Chondrocyte (in vitro differentiated cells): ENCODE measurements at places on chromosomes 16 and 17. TPM values are rescaled to one million over a fixed set of nuclear protein-coding genes. Genes with fewer than 3 reads are reported as not detected.
A peak's percentile ranks its signal among the peaks of the same experiment; 100 is the strongest.

The MYH1 gene
- not detected in 3 replicates for total RNA-seq

The CCDC78 gene
- total RNA-seq = 1.8 to 3.9 TPM (median 2.5 TPM) in 3 replicates

The SLC22A31 gene
- 0.40 to 0.94 TPM in 2 of 3 replicates, not detected in the other for total RNA-seq

The PTX4 gene
- not detected in 3 replicates for total RNA-seq

The HIC1 gene
- 3.3 to 9.0 TPM (median 8.8 TPM) in 3 replicates for total RNA-seq

The CES5A gene
- total RNA-seq = not detected in 3 replicates

GRCh38 chr16:66983033-66983432, 5.4 kb upstream of the CES4A start:
- peaks cover 3% of the 10 kb centered on the region for H3K4me1 ChIP-seq
- peaks cover 1% of the 10 kb centered on the region for H3K27me3 ChIP-seq
- no peak overlapping the region for H3K27ac ChIP-seq
- no peaks in the 10 kb centered on the region for H3K36me3 ChIP-seq

GRCh38 chr17:63925615-63926014, 6.5 kb downstream of the CD79B start:
- peaks cover 3% of the 10 kb centered on the region for H3K27me3 ChIP-seq
- H3K4me3 ChIP-seq = no peak overlapping the region
- H3K27ac ChIP-seq = no peak overlapping the region
- DNase-seq = peak; percentile 22

DNA sequence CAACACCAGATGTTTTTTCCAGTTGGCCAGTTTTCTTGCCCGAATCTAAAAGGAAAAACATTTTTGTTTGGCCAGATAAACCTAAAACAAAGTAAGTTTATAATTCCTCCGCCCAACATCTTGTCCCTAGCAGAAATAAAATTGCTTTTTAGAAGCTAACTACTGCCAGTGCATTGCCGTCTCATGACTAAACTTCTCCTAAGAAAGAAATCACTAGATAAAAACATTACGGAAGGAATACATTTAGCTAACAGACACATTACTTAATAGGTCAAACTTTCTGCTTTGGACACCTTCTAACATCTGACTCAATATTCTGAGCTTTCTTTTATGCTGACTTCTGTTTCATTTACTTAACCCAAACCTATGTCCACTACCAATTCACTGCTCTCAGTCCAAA, 36.2 kb downstream of the FBXL20 start:
- no peak for DNase-seq
- H3K27ac ChIP-seq = peak overlapping the region; percentile 52
- no peak overlapping the region for H3K4me3 ChIP-seq
- peaks cover 24% of the 10 kb centered on the region for H3K4me1 ChIP-seq
- no peaks in the 10 kb centered on the region for H3K36me3 ChIP-seq

- no peaks in the 10 kb centered on the region for H3K27me3 ChIP-seq
- H3K27ac ChIP-seq = no peak overlapping the region
- no peak overlapping the region for H3K4me3 ChIP-seq
- DNase-seq = no peak
- H3K36me3 ChIP-seq = no peaks in the 10 kb centered on the region
- H3K4me1 ChIP-seq = peaks cover 11% of the 10 kb centered on the region
Observed at GRCh38 chr16:56960681-56961281, 969 bp upstream of the CETP start.

- H3K27me3 ChIP-seq = no peaks in the 10 kb centered on the region
Observed at GRCh38 chr17:8151120-8151640, 1.0 kb downstream of the PER1 start.

DNA sequence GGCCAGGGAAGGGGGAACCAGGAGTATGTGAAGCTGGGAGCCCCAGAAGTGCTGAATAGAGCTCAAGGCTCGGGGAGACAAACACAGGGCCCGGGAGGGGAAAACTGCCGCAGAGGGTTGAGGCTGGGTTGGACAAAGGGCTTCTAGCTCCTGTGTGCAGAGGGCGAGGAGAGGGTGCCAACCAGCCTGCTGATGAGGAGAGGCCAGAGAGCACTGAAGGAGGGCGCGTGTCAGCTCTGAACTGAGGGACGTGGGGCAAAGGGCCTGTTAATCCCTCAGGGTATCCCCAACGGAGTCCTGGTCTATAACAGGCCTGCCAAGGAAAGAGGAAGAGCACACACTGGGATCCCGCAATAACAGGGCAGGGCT, 151.3 kb downstream of the C16orf78 start:
- peaks cover 1% of the 10 kb centered on the region for H3K27me3 ChIP-seq
- H3K36me3 ChIP-seq = no peaks in the 10 kb centered on the region
- H3K4me1 ChIP-seq = peaks cover 5% of the 10 kb centered on the region
- peak; percentile 71 for DNase-seq
- no peak overlapping the region for H3K27ac ChIP-seq

DNA sequence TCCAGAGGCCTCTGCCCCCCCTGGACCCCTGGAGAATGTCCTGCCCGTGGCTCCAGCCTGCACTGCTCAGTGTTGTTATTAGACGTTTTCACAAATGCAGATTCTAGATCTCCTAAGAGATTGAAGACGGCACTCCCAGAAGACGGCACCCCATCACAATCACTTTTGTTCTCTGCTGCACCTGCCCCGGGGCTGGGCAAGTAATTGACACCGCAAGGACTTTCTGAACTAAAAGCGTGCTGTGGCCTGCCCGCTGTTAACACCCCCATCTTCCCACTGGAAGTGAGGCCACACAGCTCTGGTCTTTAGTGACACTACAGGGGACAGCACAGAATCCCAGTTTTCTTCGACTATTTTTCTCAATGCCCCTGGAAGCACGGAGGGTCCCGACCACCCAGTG, 256.9 kb downstream of the ENGASE start:
- H3K4me3 ChIP-seq = no peak overlapping the region
- no peak for DNase-seq
- H3K27ac ChIP-seq = no peak overlapping the region

- no peaks in the 10 kb centered on the region for H3K27me3 ChIP-seq
- no peak overlapping the region for H3K4me3 ChIP-seq
- no peak overlapping the region for H3K27ac ChIP-seq
- peak; percentile 88 for DNase-seq
Observed at GRCh38 chr16:50310308-50311133, 44.2 kb downstream of the ADCY7 start.

- H3K4me1 ChIP-seq = peaks cover 23% of the 10 kb centered on the region
- peaks cover 10% of the 10 kb centered on the region for H3K36me3 ChIP-seq
- no peak for DNase-seq
- H3K4me3 ChIP-seq = no peak overlapping the region
- no peaks in the 10 kb centered on the region for H3K27me3 ChIP-seq
- H3K27ac ChIP-seq = no peak overlapping the region
Observed at GRCh38 chr17:80771612-80772005, 220.0 kb upstream of the CHMP6 start.

DNA sequence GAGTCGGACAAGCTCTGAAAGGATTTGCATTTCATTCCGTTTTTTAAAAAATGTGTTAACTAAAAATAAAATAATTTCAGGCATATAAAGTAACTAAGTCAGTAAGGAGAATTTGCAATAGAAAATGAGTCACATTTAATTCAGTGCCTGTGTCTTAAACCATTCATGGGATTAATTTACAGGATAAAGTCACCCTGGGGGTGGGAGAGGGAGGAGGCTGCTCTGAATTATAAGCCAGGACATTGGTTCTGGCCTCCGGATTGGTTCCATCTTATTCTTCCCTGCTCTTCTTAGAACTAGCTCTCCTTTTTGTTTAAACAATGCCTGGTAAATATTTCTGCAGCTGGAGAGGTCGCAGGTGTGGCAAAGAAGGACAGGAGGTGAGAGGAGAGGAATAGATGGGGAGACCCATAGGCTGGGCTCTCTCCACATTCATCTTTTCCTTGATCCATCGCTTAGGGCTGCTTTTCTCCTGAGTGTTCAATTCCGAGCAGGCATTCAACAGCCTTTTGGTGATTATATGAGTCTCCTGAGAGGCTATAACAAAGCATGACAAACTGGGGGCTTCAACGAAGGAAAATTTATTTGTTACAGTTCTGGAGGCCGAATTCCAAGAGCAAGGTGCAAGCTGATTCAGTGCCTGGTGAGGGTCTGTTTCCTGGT, 319.2 kb downstream of the PHKB start:
- peaks cover 4% of the 10 kb centered on the region for H3K27me3 ChIP-seq
- no peak for DNase-seq
- no peaks in the 10 kb centered on the region for H3K36me3 ChIP-seq
- H3K4me1 ChIP-seq = peaks cover 8% of the 10 kb centered on the region
- H3K27ac ChIP-seq = no peak overlapping the region
